ENCODE measurements at places on chromosomes 12 and 14.

- no peak for DNase-seq
Measured at GRCh38 chr12:87596636-87597035, 432.6 kb downstream of the C12orf50 start.

DNA sequence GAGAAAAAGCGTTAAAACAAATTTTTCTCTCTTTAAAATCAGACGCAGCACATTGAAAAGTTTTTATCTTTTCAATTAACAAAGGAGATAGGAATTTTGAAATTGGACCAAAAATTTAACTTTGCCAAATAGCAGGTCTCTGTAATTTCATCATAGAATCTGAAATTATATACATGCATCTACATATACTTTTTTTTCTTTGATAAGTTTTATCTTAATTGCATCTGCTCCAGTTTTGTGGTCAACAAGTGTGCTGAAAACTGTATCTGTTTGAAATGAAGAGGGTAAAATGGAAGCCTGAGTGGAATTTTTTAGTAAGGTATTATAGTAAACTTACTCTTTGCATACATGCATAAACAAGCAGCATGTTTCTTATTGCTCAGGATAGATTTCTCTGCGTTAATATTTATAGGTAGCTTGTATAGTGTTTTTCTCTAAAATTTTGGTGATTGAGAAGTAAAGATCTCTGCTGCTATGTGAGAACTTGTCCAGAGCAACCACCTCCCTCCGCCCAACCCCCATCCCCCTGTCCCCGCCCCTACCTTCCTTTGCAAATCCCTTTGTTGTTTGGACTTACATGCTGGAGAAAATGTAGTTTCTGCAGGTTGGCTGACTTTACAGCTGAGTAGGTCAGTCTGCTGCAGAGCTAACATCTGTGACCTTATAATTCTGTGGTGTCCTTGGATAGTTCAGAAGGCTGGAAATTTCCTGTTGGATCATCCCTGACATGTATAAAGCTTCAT, 64.6 kb downstream of the VRK1 start:
- no peak for DNase-seq

- DNase-seq: no peak
Measured at GRCh38 chr12:119692997-119693396, 25.1 kb downstream of the PRKAB1 start.

DNA sequence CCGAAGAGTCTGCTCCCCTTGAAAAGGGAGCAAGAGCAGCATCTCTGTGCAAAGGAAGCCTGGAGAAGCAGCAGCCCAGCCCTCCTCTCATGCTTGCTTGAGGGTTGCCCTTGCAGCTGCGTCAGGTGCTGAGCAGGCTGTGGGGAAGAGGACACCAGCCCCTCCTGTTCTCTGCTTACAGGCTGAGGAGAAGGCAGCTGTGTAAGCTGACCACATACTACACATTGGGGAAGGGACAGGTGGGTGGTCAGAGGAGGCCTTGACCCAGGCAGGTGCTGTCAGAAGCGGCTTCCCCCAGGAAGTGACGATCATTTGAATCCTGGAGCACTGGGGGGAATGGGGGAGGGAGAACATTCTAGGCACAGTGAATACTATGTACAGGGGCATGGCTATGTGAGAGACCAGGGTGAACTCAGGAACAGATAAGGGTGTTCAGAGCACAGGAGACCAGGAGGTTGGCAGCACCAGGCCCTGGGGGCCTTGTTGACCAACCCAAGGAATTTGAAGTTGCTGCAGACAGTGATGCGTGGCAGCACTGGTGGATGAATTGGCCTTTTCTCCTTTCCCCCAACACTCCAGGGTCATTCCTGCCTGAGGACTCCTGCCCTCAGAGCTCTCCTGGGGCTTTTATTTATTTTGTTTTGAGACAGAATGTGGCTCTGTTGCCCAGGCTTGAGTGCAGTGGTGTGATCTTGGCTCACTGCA, 2.7 kb upstream of the KLC1 start:
- DNase-seq: no peak

DNA sequence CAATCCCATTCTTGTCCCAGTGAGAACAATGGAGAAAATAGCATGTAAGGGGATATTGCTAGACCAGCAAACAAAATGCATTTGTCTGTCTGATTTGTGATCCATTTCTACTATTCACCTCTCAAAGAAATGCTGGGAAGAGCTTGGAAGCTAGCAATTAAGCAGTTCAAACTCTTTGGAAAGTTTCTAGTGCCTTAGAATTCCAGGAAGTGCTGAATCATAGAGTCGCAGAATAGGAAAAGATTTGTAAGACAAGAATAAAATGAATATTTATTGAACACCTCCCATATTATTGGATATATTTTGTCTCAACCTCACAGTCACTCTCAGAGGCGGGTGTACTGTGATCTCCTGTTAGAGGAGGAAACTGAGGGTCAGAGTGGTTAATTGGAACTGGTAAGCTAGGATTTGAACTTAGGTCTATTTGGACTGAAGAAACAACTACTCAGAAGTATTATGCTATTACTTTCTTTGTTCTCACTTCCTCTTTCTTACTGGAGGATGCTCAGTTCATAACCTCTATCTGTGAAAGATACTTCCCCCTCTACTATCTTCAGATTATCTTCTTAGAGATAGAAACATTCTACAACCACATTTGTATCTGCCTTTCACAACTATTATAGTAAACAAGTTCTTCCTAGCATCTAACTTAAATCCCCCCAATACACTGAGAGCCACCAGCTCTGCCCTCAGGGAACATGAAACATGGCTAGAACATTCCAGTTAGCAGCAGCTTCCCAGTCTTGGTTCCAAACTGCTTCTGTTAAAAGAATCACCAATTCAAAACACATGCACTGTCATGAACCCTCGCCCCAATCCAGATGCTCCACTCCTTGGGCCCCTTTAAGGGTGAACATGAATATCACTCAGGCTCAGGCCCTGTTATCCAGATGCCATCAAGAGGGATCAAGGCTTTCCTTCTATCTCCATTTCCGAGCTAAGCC, 64.2 kb downstream of the DRAM1 start:
- no peak for DNase-seq

GRCh38 chr12:3204730-3205531, 127.8 kb downstream of the TSPAN9 start:
- no peak for DNase-seq

DNA sequence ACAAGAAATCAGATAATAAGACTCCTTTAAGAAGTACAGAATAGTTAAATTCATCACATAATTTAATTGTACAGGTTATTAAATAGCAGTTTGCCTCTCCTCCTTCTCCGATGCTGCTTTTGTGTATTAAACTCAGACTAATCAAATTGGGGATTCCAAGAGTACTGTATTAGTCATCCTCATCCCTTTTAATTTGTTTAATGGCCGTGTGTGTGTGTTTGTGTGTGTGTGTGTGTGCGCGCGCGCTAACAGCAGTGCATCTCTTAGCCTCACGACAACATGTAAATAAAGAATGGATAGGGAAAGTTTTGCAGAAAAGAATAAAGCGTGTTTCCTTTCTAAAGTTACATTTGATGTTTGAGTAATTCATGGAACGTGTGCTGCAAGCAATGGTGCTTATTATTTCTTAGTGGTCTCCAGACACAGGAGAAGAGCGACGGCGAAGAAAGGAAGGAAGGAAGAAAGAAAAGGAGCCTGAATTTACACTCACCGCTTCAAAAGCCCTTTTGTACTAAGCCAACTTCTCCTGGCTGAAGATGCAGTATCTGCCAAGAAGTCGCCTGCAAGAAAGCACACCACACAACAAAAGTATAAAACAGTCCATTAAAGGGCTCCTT, 220.3 kb downstream of the ASCL1 start:
- DNase-seq: no peak

- no peak for DNase-seq
Measured at GRCh38 chr12:65651060-65651459, 173.2 kb upstream of the HMGA2 start.

- DNase-seq: no peak
Measured at GRCh38 chr12:76260390-76260748, 87.8 kb downstream of the BBS10 start.

GRCh38 chr14:70807898-70808415, 1.4 kb downstream of the MAP3K9 start:
- peak; percentile 70 for DNase-seq

DNA sequence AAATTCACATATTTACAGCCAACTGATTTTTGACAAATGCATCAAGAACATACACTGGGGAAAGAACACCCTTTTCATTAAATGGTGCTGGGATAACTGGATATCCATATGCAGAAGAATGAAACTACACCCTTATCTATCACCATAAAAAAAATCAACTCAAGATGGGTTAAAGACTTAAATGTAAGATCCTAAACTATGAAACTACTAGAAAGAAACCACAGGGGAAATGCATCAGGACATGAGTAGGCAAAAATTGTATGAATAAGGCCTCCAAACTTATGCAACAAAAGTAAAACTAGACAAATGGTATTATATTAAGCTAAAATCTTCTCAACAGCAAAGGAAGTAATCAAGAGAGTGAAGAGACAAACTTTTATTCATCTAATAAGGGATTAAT, 242.6 kb downstream of the CPNE8 start:
- no peak for DNase-seq

GRCh38 chr14:20516921-20517320, 11.6 kb downstream of the RNASE10 start:
- DNase-seq: peak; percentile 23

- no peak for DNase-seq
Measured at GRCh38 chr12:64739778-64740177, 19.4 kb downstream of the GNS start.

GRCh38 chr12:26891704-26892103, 46.1 kb downstream of the INTS13 start:
- no peak for DNase-seq

DNA sequence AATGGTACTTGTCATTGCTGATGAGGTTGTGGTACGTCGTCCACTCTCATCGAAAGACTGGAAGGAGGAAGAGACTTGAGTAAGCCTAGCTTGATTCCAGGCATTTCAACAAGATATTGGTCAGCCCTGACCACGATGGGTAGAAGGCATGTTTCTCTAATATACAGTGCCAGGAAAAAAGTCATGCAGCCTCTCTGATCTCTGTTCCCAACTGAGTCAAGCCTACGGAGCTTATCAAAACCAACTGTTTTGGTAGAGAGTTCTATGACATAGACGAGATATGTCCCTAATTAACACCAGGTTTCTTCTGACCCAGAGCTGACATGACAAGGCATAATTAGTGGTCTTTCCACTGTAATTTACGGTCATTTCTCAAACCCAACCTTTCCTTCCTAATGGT, 58.5 kb downstream of the NIN start:
- no peak for DNase-seq

DNA sequence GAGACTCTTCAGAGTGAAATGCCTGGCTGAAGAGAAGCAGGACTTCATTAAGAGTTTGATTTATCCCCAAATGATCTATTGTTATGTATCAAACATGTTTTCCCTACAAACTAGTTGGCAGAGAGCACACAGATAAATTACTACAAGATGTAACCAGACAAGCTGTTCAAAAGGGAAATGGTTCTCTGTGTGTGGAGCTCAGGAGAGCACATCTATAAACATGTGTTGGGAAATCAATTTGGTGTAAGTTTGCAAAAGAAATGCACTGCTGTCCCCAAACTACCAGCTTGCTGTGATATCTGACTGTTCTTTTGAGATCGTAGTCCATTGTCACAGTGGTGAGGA, 159.2 kb downstream of the PAH start:
- DNase-seq: no peak

GRCh38 chr14:73842851-73843250, 8.8 kb upstream of the PTGR2 start:
- no peak for DNase-seq

GRCh38 chr14:81192594-81192993, 28.2 kb downstream of the GTF2A1 start:
- DNase-seq: no peak

GRCh38 chr14:104827177-104828055, 26.5 kb downstream of the ZBTB42 start:
- DNase-seq: peak; percentile 59

DNA sequence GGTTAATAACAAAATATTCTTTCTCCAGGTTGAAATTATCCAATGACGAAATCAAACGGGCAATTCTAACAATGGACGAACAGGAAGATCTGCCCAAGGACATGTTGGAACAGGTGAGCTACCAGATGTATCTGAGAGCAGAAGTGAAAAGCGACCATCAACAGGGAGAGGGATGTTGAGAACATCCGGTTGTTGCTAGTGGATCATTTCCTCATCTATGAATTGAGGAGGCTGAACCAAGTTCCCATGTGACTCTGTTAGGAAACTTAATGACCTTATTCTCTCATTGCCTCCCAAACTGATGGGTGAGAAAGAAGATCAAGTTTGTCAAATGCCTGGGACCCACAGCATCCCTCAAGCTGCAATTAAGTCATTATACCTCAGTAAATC, 117.7 kb downstream of the GPR135 start:
- no peak for DNase-seq

- DNase-seq: no peak
Measured at GRCh38 chr14:103910984-103911383, 17.3 kb upstream of the TDRD9 start.

DNA sequence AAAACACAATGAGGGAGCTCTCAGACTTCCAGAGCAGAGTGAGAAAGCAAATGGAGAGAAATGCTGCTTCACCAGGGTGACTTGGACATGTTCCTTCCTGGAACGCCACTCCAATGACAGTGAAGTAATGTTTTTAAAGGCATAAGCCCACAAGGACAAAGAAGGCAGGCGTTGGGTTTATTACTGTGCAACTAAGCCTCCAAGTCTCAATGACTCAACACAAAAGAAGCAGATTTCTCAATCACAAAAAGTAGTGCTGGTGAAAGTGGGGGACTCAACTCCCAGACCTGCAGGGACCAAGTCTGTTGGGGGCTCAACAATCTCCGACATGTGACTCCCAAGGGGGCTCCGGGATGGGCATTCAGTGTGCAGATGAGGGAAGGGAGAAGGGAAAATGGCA, 505.2 kb downstream of the BCL11B start:
- DNase-seq: peak; percentile 9

DNA sequence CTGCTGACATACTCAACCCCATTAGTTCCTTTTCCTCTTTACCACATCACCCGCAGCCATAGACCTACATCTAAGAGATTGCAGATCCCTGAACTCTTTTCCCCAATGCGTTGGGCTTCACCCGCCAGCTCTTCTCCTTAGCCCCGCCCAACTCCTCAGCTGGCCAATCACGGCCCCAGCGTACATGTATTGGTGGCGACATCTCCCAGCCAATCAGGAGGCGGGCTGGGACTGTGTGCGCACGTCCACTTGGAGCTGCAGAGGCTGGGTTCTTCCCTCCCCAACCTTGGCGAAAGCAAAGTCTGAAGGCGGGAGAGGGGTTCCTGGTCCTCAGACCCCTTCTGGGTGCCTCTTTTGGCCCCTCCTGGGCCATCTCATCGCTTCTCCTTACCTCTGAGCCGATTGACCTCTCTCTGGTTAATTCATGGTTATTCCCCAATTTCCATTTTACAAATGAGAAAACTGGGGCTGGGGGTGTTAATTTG, 11.0 kb downstream of the PDE1B start:
- no peak for DNase-seq

GRCh38 chr12:6277982-6278438, 32.5 kb upstream of the PLEKHG6 start:
- peak; percentile 32 for DNase-seq

All from urothelium cell line (cell line).